Activated CD8-positive, alpha-beta T cell treated with anti-CD3 and anti-CD28 coated beads for 36 hours (primary cell): ENCODE measurements at places on chromosomes 11 and 22. TPM values are rescaled to one million over a fixed set of nuclear protein-coding genes. Genes with fewer than 3 reads are reported as not detected.

DNA sequence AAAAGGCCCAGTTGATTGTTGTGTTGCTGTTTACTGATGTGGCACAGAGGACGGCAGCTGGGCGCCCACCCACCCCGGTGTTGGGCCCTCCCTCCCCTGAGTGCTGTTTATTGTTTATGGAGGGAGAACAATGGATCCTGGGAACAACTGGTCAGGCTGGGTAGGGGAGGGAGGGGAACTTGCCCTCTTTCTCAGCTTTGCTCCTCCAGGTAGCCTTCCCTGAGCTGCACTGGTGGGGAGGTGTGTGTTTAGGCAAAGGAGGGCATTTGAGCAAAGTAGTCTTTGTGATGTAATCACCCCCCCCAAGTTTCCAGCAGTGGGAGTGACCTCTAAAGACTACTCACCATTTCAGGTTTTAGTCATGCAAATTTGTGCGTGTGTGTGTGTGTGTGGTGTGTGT, 1035.3 kb downstream of the NTM start:
- DNase-seq: no peak
- H3K4me3 ChIP-seq: no peak overlapping the region
- H3K27me3 ChIP-seq: peaks cover 3% of the 10 kb centered on the region
- no peak overlapping the region for H3K27ac ChIP-seq
- H3K36me3 ChIP-seq: no peaks in the 10 kb centered on the region

GRCh38 chr11:112185883-112186282, 10.6 kb downstream of the BCO2 start:
- H3K27me3 ChIP-seq: peaks cover 2% of the 10 kb centered on the region
- peaks cover under 1% of the 10 kb centered on the region for H3K36me3 ChIP-seq
- no peak overlapping the region for H3K4me3 ChIP-seq

DNA sequence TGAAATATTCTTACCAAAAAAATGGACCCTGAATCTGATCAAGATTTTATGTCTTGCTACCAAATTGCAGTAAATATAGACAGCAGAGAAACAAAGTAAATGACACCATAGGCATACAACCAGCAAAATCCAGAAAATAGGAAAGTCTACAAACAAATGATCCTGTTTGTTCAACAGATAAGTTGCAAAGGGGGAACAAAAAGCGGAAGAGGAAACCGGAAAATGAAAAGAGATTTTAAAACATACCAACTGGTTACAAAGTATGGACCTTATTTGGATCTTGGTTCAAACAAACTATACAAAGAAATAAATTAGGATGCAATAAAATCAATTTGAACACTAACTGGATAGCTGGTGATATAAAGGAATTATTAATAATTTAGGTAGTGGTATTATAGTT, 92.0 kb downstream of the TMPRSS5 start:
- no peak overlapping the region for H3K4me3 ChIP-seq
- no peaks in the 10 kb centered on the region for H3K36me3 ChIP-seq
- H3K27me3 ChIP-seq: peaks cover 11% of the 10 kb centered on the region
- no peak overlapping the region for H3K27ac ChIP-seq

DNA sequence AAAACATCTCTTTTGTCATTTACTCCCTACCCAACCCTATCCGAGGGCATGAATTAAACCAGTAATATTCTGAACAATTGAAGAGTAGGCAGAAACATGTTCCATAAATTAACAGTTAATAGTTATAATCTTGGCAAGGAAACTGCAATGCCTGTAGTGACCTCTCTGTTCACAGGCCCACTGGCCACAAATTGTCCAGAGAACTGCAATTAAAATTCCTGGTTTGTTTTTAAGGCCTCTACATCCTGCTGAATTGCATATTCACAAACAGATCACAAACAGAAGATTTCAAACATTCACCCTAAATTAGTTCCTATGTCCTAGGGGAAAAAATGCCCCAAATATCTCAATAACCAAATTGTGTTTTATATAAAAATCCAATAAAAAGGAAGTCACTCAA, 143.2 kb upstream of the TRPC6 start:
- H3K36me3 ChIP-seq: no peaks in the 10 kb centered on the region
- DNase-seq: no peak
- H3K4me3 ChIP-seq: no peak overlapping the region
- H3K27me3 ChIP-seq: no peaks in the 10 kb centered on the region
- no peak overlapping the region for H3K27ac ChIP-seq

The ZNF280B gene
- 2.3 TPM for total RNA-seq

The NRIP3 gene
- 2.2 TPM for total RNA-seq

The CNIH2 gene
- total RNA-seq: 2.0 TPM

The SPDYC gene
- not detected for total RNA-seq

DNA sequence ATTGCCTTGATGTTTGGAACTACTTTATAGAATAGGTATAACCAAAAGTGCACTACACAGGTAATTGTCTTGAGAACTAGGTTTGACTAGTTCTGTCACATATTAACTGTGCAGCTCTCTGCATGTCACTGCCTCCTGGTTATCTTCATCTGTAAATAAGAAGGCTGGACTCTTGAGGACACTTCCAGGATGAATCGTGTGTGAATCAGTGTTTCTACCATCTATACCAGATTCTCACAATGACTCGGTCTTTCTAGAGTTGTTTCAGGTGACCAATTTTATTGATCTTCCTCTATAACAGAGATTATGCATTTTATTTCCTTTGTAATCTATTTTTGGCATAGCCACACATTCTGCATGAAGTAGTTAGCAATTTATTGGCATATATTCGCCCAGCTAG, 1181.0 kb upstream of the TENM4 start:
- H3K27me3 ChIP-seq: no peaks in the 10 kb centered on the region
- H3K4me1 ChIP-seq: no peaks in the 10 kb centered on the region
- H3K27ac ChIP-seq: no peak overlapping the region
- no peak overlapping the region for H3K4me3 ChIP-seq
- no peaks in the 10 kb centered on the region for H3K36me3 ChIP-seq
- DNase-seq: no peak

GRCh38 chr11:122717264-122717867, 61.8 kb downstream of the UBASH3B start:
- H3K4me3 ChIP-seq: peak overlapping the region; percentile 45
- peak; percentile 93 for DNase-seq
- H3K36me3 ChIP-seq: peaks cover 23% of the 10 kb centered on the region
- no peaks in the 10 kb centered on the region for H3K27me3 ChIP-seq
- H3K27ac ChIP-seq: peak overlapping the region; percentile 90

- no peak overlapping the region for H3K4me3 ChIP-seq
- peak overlapping the region; percentile 97 for H3K27ac ChIP-seq
- no peaks in the 10 kb centered on the region for H3K27me3 ChIP-seq
Measured at GRCh38 chr11:96217206-96217605, 125.8 kb downstream of the MAML2 start.

The NPAS4 gene
- total RNA-seq: 0.11 TPM

DNA sequence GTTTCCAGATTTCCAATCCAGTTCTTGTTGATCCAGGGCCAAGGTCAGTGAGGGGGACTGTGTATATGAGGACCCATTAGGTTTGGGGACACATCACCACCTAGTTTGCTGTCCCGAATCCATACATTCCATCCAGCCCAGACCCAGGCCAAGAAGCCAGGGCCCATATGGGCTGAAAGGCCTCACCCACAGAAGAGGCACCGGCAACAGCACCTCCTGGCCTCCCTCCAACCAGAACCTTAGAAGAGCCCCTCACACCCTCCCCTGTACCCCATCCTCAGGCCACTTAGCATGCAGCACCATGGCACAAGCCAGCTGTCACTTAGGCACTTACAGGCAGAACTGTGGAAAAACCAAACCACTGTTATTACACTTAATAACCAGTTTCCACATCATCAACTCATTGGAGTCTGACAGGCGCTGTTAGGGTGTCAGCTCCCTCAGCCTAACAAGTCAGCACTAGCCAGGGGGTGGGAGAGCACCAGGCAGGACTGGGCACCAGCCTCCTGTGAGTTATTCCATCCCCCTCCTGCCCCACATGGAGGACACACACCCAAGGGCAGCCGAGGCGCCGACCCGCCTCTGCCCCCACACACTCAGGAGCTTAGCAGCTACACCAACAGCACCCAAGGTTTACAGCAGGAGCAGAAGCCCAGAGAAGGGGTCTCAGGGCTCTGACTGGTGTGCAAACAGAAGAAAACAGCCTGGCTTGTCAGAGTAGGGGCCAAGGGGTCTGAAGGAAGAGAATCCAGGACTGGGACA, 132.0 kb downstream of the BUD13 start:
- DNase-seq: no peak
- H3K27me3 ChIP-seq: peaks cover 2% of the 10 kb centered on the region
- no peaks in the 10 kb centered on the region for H3K36me3 ChIP-seq
- no peak overlapping the region for H3K27ac ChIP-seq
- H3K4me1 ChIP-seq: no peaks in the 10 kb centered on the region

The ARHGAP1 gene
- 34.5 TPM for total RNA-seq

- no peaks in the 10 kb centered on the region for H3K36me3 ChIP-seq
- DNase-seq: no peak
- H3K4me3 ChIP-seq: no peak overlapping the region
- no peaks in the 10 kb centered on the region for H3K4me1 ChIP-seq
- H3K27me3 ChIP-seq: no peaks in the 10 kb centered on the region
Measured at GRCh38 chr22:49113758-49114157, 713.9 kb downstream of the BRD1 start.

The KCNK4 gene
- total RNA-seq: not detected

DNA sequence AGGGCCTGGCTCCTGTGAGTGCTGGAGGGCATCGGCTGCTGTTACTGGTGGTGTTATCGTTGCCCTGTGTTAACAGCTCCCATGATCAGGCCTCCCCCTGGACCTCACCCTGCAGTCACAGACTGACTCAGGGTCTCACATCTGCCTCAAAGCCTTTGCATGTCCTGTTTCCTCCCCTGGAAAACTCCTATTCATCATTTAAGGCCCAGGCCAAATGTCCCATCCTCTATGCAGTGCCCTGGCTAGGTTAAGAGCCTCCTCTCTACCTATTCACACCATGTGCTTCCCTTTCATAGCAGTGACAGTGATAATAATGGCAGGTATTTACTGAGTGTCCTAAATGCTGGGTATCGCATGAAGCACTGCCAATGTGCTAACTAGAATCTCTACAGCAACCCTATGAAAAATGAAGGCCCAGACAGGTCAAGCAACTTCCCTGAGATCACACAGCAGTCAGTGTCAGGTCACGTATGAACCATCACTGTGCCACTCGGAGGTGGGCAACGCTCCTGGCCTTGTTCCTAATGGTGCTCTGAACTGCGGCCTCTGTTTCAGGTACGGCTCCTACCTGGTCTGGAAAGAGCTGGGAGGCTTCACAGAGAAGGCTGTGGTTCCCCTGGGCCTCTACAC, 9.3 kb downstream of the TSPO start:
- H3K4me1 ChIP-seq: peaks cover 6% of the 10 kb centered on the region
- no peak for DNase-seq
- no peak overlapping the region for H3K4me3 ChIP-seq
- no peaks in the 10 kb centered on the region for H3K36me3 ChIP-seq
- no peak overlapping the region for H3K27ac ChIP-seq

The SHISA8 gene
- total RNA-seq: 2.7 TPM

The KRTAP5-1 gene
- total RNA-seq: not detected

The GANAB gene
- 205 TPM for total RNA-seq

- H3K27me3 ChIP-seq: no peaks in the 10 kb centered on the region
- no peaks in the 10 kb centered on the region for H3K36me3 ChIP-seq
- H3K4me3 ChIP-seq: no peak overlapping the region
Measured at GRCh38 chr11:22221143-22221542, 28.3 kb downstream of the ANO5 start.

DNA sequence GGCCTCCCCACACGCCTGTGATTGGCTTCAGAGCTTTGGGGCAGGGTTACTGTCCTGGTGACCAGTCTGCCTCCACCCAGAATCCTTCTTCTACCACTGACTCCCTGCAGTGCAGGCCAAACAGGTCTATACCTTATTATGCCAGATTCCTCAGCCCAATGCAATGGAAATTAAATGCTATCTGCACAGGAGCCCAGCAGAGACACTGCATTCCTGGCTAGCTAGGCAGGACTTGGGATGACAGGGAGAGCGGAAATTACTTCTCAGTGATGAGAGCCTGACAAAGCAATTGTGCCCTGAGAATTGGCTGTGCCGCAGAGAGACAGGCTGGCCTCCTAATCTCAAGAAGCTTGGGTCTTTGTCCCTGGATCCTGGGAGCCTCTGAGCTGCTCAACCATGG, 143.8 kb upstream of the NCAM1 start:
- H3K4me3 ChIP-seq: no peak overlapping the region
- H3K36me3 ChIP-seq: no peaks in the 10 kb centered on the region
- peaks cover 4% of the 10 kb centered on the region for H3K27me3 ChIP-seq
- H3K27ac ChIP-seq: no peak overlapping the region
- no peaks in the 10 kb centered on the region for H3K4me1 ChIP-seq

GRCh38 chr22:37778370-37779009, 29.2 kb upstream of the GCAT start:
- no peaks in the 10 kb centered on the region for H3K27me3 ChIP-seq
- no peaks in the 10 kb centered on the region for H3K36me3 ChIP-seq
- DNase-seq: no peak
- no peak overlapping the region for H3K27ac ChIP-seq
- no peak overlapping the region for H3K4me3 ChIP-seq
